ENCODE measurements at places on chromosomes 3 and 15.

- no peak for DNase-seq
Measured at GRCh38 chr3:191397771-191398170, 63.2 kb upstream of the PYDC2 start.

DNA sequence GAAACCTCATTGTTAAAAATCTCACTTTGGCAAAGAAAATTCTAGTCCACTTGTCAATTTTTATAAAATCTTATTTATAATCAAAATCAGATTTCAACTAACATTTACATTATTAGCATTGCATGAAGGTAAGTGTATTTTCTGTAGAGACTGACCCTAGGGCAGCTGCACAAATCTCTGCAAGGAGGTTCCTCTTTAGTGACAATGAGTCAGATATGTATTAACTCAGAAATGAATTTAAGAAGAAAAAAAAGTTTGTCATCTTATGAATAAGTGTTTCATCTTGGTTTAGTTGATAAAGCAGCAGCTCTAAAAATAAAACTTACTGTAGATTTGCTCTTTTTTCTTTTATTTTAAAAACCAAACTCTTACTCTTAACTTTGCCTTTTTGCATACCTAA is 9.0 kb upstream of the GNB4 start:
- no peak for DNase-seq

- peak; percentile 9 for DNase-seq
Measured at GRCh38 chr3:194871864-194872668, 186.4 kb downstream of the FAM43A start.

GRCh38 chr3:111715911-111716523 is 120.9 kb upstream of the ZBED2 start:
- peak; percentile 44 for DNase-seq

- DNase-seq = no peak
Measured at GRCh38 chr3:160869825-160870224, 113.8 kb downstream of the PPM1L start.

DNA sequence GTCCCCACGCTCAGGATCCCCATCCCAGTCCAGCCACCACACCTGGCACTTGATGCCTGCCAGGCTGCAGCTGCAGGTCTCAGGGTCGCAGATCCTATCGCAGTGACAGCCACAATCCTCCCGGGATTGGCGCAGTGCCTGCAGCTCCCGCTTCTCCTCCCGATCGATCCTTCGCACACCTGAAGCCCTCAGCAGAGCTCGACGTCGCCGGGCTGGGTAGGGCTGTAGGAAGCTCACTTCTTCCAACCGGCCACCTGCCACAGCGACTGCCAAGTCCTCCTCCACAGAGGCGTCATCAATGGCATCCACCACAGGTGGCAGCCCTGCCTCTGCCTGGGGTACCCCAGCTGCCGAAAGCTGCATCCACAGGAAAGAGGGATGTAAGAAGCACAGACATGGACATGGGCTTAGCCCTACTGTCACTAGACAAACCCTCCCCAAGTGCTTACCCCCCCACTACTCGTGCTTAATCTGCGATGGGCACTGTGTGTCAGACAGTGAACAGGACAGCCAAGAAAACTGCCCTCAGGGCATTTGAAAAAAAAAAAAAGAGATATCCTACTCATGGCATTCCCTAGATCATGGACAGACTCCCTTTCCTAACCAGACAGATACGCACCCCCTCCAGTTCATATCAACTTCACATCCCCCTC is 9.2 kb downstream of the CSRNP1 start:
- DNase-seq = no peak

- DNase-seq = peak; percentile 51
Measured at GRCh38 chr3:85567071-85567676, 608.4 kb downstream of the CADM2 start.

DNA sequence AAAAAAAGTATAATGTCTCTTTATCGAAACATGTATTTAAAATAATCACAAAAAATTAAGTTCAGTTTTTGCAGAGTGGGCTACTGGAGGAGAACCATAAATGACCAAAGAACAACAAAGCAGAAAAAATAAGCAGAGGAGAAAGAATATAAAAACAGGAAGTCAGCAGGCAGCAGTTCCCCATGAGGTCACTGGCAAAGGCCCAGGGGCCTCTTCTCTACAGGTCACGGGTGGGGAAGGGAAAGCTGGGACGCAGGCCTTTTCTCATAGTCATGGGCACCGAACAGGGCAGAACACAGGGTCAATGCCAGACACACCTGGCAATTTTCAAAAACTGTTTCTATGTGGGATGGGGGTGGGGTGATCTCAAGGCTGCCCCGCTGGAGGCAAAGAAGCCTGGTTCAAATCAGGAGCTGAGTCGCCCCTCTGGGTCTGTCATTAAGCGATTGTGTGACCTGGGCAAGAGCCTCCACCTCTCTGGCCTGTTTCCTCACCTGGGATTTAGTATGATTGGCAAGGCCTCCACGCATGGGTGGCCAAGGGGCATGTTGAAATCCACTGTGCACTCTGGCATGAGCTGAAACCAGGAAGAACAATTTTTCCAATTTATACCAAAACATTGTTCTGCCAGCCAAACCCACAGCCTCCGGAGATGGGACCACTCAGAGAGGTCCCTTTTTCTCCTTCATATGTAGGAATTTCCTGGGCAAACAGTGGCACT is 43.8 kb upstream of the UACA start:
- no peak for DNase-seq

DNA sequence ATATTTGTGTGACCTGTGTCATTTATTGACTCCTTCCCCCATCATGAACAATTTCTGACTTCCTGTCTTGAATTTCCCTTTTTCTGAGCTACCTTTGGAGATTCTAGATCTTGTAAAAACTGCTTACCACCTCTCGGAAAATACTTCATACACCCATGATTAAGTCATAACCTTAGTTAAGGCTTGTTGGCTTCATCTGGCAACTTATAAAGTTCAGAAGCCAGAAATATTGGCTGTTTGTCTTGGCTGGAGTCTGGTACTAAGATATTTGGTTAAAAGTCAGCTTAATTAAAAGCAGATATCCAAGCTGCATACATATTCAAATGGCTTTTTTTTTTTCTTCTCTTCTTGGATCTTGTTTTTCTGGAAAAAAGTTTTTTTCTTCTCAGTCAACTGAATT is 37.3 kb upstream of the B3GALNT1 start:
- no peak for DNase-seq

- DNase-seq = no peak
Measured at GRCh38 chr3:134955874-134956273, 160.8 kb downstream of the EPHB1 start.

DNA sequence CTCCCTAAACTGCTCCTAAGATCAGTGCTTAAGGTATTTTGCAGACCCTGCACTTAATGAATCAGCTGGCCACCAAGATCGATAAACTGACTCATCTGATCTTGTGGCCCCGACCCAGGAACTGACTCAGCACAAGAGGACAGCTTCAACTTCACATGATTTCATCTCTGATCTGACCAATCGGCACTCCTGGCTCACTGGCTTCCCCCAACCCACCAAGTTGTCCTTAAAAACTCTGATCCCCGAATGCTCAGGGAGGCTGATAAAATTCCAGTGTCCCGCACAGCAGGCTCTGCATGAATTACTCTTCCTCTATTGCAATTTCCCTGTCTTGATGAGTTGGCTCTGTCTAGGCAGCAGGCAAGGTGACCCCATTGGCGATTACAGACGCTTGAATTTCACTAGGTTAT is 13.5 kb downstream of the HTR3E start:
- DNase-seq = no peak

Data from neural crest cell (in vitro differentiated cells).